Activated T-helper 17 cell treated with anti-CD3 and anti-CD28 coated beads, Interleukin-2, amount 50 U/mL, for 72 hours (primary cell): ENCODE measurements at places on chromosomes 7 and 10. TPM values are rescaled to one million over a fixed set of nuclear protein-coding genes. Genes with fewer than 3 reads are reported as not detected.
A peak's percentile ranks its signal among the peaks of the same experiment; 100 is the strongest.

MYO3A gene
- total RNA-seq = not detected

DNAJB9 gene
- 10.1 TPM for total RNA-seq

C10orf62 gene
- total RNA-seq = not detected

UPK3B gene
- total RNA-seq = 1.0 TPM

LIPM gene
- not detected for total RNA-seq

KIAA1217 gene
- 2.1 TPM for total RNA-seq

CUZD1 gene
- total RNA-seq = 3.3 TPM

SUGCT gene
- total RNA-seq = 0.80 TPM

ZNF12 gene
- 15.4 TPM for total RNA-seq

DNA sequence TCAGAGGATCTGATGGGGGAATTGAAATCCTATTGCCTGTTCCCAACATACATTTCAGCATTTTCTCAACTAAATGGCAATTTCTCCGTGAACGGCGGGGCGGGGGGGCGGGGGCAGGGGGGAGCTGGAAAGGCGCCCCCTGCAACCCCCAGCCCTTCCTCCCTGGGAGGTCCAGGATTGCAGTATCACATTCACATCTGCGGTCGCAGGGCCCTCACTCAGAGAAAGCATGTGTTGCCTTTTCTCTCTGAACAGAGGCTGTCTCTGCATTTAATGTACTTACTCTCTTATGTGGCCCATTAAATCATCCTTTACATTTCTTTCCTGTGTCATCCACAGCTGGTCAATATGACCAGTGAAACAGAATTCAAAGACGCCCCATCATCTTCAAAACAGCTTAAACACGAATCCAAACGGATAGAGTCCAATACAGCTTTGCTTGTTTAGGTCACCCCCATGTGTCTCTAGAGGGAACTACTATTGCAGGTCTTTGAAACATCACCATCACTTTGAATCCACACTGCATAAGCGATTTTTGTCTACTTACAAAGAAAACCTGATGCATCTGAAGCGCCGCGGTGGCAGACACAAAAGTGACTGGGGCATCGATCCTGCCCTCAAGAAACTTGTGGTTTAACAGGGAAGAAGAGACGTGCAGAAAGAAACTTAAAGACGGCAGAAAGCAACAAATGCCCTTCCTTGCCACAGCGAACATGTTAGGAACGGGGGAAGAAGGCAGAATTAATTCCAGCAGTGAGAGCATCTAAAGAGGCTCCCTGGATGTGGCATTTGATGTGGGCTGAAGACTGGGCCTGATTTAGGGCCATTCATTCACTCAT is 17.0 kb upstream of the ECHDC3 start:
- peak; percentile 32 for ATAC-seq

DNA sequence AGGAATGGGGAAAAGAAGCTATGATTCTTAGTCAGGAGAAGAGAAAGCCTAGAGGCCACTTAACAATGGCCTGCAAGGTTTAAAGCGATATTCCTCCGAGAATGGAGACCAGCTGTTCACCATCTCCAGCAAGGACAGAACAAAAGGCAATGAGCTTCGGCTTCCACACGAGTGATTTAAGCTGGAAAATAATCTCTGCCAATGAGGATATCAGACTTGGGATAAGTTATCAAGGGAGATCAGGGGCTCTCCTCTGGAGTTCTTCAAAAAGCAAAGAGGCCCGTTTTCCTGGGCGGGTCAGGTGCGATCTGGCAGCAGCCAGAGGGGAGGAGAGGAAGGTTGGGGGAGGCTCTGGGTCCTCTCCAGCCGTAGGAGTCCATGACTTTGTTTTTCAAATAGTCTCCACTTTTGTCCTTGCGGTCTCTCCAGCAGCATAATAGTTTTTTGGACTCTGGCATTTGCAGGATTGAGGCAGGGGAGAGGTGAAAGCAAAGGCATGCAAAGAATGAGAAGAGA is 211.3 kb downstream of the SKIDA1 start:
- ATAC-seq = no peak

- no peak for ATAC-seq
These were observed 23.7 kb downstream of the RAB18 start for GRCh38 chr10:27527666-27528295.

DNA sequence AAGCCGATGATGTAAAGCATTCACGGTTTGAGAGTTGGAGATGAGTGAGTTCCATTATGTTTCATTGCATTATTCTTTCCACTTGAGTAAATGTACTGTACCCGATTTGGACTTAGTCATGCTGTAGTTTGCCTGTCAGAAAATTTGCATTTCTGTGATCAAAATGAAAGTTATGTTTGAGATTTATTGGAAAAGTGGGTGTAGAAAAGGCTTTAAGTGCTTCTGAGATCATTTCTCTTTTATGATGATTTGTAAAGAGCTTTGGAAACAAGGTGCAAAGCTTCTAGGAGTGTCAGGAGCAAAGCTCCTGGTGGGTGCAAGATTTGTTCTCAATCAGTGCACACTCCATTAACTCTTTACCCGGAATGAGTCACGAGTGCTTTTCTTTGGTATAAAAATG is 204.1 kb upstream of the POM121L12 start:
- ATAC-seq = no peak

GRCh38 chr10:120727001-120727400 is 124.2 kb upstream of the WDR11 start:
- ATAC-seq = no peak

DNA sequence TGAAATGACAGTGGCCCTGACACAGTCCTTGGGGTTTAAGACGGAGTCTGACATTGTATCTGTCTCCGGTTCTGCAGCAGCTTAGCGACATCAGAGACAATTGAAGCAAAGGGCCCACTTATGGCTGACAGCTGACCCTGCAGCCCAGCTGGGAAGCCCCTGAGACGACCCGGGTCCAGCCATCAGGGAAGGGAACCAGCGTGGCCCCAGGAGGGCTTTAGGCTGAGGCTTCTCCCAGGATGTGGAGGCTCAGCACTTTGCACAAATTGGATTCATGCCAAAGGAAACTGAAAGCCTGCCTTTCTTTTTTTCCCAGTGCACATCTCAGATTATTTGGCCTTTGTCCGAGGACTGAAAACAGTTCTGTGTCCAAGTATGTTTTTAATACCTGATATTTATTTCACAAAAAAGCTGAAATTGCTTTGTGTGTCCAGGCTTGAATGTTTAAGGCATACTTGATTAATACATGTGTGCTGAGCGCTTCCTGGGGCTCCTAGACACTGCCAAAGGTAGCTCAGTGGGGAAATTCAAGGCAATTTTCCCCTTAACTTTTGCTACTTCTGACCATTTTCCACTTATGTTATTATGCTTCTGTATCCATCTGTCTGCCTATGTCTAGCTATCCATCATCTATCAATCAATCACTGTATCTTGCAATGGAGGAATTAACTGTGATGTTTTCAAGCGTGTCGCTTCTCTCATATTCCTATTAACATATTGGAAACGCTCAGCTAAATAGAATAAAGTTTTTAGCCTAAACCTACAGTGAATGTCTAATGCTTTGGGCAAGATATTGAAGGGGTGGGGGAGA is 34.8 kb downstream of the KLF6 start:
- ATAC-seq = no peak

DNA sequence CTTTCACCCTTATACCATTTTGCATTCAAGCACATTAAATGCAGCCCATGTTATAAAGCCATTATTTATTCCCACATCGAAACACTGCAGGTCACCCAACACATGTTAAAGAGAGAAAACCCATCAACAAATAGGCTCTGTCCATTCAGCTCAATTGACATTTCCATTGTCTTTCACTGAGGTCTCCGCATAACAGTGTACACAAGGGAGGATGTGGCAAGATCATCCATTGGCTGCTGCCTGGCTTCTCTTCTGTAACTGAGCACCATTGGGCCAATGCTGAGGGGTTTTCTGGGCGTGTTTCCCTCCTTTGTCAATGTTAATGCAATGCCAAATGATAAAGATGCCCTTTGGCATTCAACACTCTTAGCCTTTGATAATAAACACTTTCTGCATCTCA is 278.1 kb upstream of the SP4 start:
- ATAC-seq = no peak

GRCh38 chr10:9792181-9792580 is 1225.5 kb upstream of the CELF2 start:
- no peak for ATAC-seq

GRCh38 chr10:73232887-73233286 is 14.2 kb downstream of the DNAJC9 start:
- no peak for ATAC-seq

DNA sequence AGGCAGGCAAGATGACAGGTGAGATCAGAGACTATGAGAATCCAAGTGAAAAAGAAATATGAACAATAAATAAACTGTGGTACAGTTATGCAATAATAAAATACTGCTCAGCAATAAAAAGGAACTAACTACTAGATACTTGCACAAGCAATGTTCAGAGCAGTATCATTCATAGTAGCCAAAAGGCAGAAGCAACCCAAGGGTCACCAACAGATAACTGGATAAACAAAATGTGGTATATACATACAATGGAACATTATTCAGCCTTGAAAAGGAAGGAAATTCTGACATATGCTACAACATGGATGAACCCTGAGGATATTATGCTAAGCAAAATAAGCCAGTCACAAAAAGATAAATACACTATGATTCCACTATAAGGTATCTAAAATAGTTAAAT is 76.9 kb upstream of the KCNIP2 start:
- no peak for ATAC-seq

- ATAC-seq = no peak
These were observed 25.0 kb downstream of the SPAG6 start for GRCh38 chr10:22370320-22370719.

DNA sequence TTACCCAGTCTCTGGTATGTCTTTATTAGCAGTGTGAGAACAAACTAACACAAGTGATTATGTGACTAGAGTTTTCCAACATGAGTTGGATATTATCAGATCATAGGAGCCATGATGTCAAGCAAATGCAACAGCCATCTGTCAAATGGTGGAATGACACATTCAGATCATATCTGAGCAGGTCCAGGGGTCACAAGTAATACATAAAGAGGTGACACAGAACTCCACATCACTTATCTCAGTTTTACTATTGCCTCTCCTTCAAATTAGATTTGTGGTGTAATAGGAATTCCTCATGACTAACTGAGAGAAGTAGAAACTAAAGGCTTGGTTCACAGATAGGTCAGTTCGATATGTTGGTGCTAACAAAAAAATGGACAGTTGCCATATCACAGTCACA is 12.2 kb upstream of the SAMD9L start:
- ATAC-seq = peak; percentile 82

DNA sequence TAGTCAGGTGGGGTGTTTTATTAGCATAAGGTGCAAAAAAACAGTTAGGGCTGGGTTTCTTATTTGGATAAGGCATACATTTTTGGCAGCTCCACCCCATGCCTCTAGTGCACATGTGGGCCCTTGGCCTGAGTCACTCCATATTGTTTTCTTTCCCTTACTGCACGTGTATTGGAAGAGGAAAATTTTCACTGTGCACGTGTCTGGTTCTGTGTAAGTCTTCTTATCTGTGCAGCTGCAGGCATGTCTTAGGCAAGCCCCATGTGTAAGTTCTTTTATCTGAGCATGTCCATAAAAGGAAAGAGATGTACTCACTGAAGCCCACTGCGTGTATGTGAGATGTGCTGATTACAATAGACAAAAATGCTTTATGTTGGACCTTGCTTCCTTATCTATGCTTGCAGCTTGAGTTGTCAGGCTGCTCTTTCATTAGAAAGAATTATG is 540.3 kb upstream of the IGFBP3 start:
- ATAC-seq = no peak

- peak; percentile 72 for ATAC-seq
These were observed 373.1 kb downstream of the THSD7A start for GRCh38 chr7:11458736-11459483.

DNA sequence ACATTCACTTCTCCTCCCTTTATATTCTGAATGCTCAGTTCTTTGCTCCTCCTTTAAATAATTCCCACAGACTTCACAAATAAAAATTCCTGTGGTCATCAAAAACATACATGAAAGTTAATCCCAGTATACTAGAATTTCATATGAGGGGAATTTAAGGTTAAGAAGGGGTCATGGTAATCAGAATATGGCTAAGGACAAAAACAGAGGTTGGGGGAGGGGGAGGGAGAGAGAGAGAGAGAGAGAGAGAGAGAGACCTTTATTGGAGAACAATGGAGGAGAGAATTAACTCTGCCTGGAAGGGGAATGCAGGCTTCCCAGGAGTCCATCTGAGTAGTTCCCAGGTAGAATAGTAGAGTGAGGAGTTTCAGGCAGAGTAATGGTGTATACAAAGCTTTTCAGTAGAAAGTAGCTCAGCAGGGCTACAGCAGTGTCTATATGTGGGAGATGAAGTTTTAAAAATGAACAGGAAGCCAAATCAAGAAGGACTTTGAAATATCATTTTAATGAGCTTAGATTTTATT is 5.2 kb upstream of the CUBN start:
- ATAC-seq = no peak

- no peak for ATAC-seq
These were observed 138.6 kb downstream of the LHPP start for GRCh38 chr10:124600051-124600880.
